ENCODE measurements at places on chromosomes 1 and 21. TPM values are rescaled to one million over a fixed set of nuclear protein-coding genes. Genes with fewer than 3 reads are reported as not detected.

DNA sequence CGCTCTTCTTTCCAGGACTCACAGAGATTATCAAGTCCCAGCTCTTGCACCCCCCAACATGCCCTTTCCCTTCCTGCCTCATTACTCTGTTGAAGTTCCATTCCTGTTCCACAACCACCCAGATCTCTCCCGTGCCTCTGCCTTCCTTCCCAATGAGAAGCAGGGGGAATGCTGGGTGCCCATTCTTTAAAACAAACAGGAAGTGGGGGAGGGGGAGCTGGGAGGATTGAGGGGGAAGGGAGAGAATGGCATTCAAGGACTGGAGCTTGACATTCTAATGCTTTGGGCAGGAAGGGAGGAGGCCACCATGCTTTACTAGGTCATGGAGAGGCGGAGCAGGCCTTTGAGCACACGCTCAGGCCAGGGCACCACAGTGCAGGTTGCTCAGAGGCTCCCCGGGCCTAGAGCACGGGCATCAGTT is 150.3 kb upstream of the IRF2BP2 start:
- DNase-seq, result no peak
- peak overlapping the region; percentile 86 for H3K27ac ChIP-seq
- H3K36me3 ChIP-seq, result no peaks in the 10 kb centered on the region
- H3K4me3 ChIP-seq, result no peak overlapping the region

DNA sequence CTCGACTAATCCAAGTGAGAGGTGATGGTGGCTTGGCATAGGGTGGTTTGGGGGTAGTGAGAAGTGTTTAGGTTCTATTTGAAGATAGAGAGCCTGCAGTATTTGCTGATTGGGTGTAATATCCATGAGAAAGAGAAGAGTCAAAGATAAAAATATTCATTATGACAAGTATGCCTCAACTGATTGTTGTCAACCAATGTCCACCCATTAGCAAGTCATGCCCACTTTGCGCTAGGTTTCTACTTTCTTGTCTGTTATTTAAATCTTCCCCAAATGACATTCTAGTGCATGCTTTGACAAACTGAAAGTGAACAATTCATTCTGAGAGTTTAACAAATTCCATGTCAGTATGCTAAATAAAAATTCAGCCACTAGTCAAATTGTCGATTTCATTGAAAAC is 3.8 kb upstream of the XCL1 start:
- peaks cover 39% of the 10 kb centered on the region for H3K4me1 ChIP-seq
- DNase-seq, result no peak
- no peak overlapping the region for H3K27ac ChIP-seq
- H3K27me3 ChIP-seq, result no peaks in the 10 kb centered on the region
- H3K36me3 ChIP-seq, result no peaks in the 10 kb centered on the region

GRCh38 chr1:244732851-244733450 is 80.0 kb downstream of the DESI2 start:
- H3K36me3 ChIP-seq, result peaks cover 9% of the 10 kb centered on the region
- H3K27me3 ChIP-seq, result peaks cover 43% of the 10 kb centered on the region
- no peak overlapping the region for H3K4me3 ChIP-seq
- DNase-seq, result no peak
- H3K4me1 ChIP-seq, result peaks cover 57% of the 10 kb centered on the region
- H3K27ac ChIP-seq, result no peak overlapping the region

DNA sequence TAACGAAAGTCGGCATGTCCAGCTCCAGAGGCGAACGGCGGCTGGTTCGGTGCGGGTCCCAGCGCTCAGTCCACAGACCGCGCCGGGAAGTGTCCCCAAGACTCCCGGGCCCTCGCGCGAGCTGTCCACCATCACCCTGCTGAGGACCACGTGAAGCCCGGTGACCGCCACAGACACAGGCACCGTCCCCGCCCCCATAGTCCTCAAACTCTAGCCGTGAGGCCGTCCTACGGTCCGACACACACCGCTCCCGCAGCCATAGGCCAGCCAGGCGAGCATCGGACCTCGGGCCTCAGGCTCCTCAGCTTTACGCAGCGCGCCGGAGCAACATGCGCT is 535 bp downstream of the SETD4 start:
- H3K27me3 ChIP-seq, result no peaks in the 10 kb centered on the region
- H3K27ac ChIP-seq, result peak overlapping the region; percentile 92
- peak overlapping the region; percentile 91 for H3K4me3 ChIP-seq
- peaks cover 41% of the 10 kb centered on the region for H3K36me3 ChIP-seq

DNA sequence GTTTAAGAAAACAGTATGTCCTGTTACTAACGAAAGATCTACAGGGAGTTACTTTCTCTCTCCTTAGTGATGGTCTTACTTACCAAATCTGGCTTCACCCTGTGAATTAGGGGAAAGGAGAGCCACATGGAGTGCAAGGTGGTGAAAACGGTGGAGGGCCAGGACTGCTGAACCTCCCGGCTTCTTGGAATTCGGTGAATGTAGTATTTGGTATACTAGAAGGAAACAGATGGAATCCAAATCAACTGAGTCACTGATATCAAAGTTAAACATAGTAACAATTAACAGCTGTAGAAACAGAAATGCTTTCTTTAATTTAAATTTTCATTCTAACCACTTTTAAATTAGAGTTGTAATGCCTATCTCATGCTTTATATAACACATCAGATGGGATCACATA is 45.7 kb downstream of the ALG14 start:
- H3K36me3 ChIP-seq, result peaks cover 12% of the 10 kb centered on the region
- no peak overlapping the region for H3K27ac ChIP-seq
- no peaks in the 10 kb centered on the region for H3K4me1 ChIP-seq
- no peak overlapping the region for H3K4me3 ChIP-seq

GRCh38 chr21:14630556-14631069 is 84.5 kb upstream of the SAMSN1 start:
- peaks cover 10% of the 10 kb centered on the region for H3K36me3 ChIP-seq
- no peaks in the 10 kb centered on the region for H3K27me3 ChIP-seq
- H3K4me1 ChIP-seq, result peaks cover 26% of the 10 kb centered on the region
- DNase-seq, result no peak
- H3K4me3 ChIP-seq, result no peak overlapping the region
- H3K27ac ChIP-seq, result no peak overlapping the region

DNA sequence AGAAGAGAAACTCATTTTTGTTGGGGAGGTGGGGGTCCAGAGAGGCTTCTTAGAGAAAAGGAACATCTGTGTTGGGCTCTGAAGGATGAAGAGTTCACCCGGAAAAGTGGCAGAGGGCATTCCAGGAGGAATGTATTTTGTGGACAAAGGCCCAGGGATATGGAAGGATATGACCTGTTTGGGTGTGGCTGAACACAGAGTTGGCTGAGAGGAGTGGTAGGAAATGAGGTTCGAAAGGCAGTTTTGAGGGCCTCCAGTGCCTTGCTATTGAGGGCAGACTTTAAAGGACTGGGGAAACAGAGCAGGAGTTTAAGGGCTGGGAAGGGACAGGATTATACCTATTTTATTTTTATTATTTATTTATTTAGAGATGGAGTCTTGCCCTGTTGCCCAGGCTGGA is 27.3 kb upstream of the WASF2 start:
- no peak overlapping the region for H3K4me3 ChIP-seq
- no peak for DNase-seq
- H3K4me1 ChIP-seq, result peaks cover 41% of the 10 kb centered on the region
- no peaks in the 10 kb centered on the region for H3K27me3 ChIP-seq
- no peak overlapping the region for H3K27ac ChIP-seq
- no peaks in the 10 kb centered on the region for H3K36me3 ChIP-seq

DNA sequence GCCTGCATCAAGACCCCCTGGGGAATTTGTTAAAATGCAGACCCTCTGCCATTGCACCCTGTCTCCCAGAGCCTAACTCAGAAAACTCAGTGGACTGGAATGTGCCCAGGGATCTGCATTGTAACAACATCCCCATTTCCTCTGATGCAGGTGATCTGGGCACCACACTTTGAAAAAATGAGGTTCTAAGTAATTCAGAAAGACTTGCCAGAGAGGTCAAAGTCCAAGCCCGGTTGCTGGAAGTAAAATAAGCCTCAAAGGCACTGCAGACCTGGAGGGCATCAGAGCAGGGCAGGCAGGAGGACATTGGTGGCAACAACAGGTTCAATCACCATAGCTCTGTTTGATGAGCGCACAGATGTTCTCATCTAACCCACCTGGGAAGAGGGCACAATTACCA is 90.7 kb downstream of the SYT2 start:
- H3K36me3 ChIP-seq, result peaks cover 3% of the 10 kb centered on the region
- H3K27me3 ChIP-seq, result no peaks in the 10 kb centered on the region
- DNase-seq, result no peak
- H3K27ac ChIP-seq, result no peak overlapping the region
- peaks cover 31% of the 10 kb centered on the region for H3K4me1 ChIP-seq

GRCh38 chr1:108045460-108045859 is 80.5 kb upstream of the VAV3 start:
- no peak for DNase-seq
- no peaks in the 10 kb centered on the region for H3K27me3 ChIP-seq
- peaks cover 6% of the 10 kb centered on the region for H3K4me1 ChIP-seq
- no peak overlapping the region for H3K4me3 ChIP-seq
- H3K27ac ChIP-seq, result no peak overlapping the region
- peaks cover 3% of the 10 kb centered on the region for H3K36me3 ChIP-seq

- H3K4me1 ChIP-seq, result no peaks in the 10 kb centered on the region
- no peak overlapping the region for H3K27ac ChIP-seq
- H3K4me3 ChIP-seq, result no peak overlapping the region
- DNase-seq, result no peak
- H3K27me3 ChIP-seq, result no peaks in the 10 kb centered on the region
Observed at GRCh38 chr1:231729544-231729943, 103.0 kb downstream of the DISC1 start.

DNA sequence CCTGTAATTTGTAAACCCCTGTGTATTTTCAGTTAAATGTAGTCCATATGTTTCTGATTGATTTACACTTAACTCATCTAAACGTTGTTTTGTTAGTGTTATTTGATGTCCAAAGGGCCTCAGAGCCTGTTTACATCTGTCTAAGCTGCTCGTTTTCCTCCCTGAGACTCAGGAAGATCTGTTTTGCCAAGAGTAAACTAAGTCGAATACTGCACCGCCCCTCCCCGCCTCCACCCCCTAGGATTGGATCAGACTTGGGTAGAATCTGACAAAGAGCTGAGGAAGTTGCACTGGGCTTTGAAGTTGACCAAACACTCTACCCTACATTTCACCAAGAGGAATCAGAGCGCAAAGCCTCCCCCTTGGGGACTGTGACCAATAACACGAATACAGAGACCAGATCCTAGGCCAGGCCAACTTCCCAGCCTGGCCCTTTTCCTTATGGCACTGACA is 206.9 kb upstream of the LMO4 start:
- H3K36me3 ChIP-seq, result no peaks in the 10 kb centered on the region
- H3K27ac ChIP-seq, result no peak overlapping the region
- H3K27me3 ChIP-seq, result peaks cover 6% of the 10 kb centered on the region
- H3K4me3 ChIP-seq, result no peak overlapping the region
- DNase-seq, result no peak

DNA sequence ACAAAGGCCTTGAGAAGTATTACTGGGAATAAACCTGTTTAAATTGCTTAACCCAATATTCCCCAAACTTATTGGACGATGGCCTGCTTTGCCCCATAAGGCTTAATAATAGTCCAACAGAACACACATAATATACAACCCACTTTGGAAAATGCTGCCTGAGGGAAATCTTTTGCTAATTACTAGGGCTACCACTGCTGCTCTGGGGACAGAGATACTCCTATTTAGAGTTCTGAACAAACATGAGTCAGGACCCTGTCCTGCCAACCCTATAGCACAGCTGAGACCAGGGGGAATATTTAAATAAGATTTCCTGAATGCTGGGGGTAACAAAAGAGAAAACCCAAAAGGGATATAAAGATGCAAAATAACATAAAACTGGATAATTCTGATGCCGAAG is 139.1 kb downstream of the BRINP2 start:
- H3K4me3 ChIP-seq, result no peak overlapping the region
- H3K27me3 ChIP-seq, result no peaks in the 10 kb centered on the region
- DNase-seq, result no peak
- no peaks in the 10 kb centered on the region for H3K36me3 ChIP-seq
- peaks cover 9% of the 10 kb centered on the region for H3K4me1 ChIP-seq
- no peak overlapping the region for H3K27ac ChIP-seq

DNA sequence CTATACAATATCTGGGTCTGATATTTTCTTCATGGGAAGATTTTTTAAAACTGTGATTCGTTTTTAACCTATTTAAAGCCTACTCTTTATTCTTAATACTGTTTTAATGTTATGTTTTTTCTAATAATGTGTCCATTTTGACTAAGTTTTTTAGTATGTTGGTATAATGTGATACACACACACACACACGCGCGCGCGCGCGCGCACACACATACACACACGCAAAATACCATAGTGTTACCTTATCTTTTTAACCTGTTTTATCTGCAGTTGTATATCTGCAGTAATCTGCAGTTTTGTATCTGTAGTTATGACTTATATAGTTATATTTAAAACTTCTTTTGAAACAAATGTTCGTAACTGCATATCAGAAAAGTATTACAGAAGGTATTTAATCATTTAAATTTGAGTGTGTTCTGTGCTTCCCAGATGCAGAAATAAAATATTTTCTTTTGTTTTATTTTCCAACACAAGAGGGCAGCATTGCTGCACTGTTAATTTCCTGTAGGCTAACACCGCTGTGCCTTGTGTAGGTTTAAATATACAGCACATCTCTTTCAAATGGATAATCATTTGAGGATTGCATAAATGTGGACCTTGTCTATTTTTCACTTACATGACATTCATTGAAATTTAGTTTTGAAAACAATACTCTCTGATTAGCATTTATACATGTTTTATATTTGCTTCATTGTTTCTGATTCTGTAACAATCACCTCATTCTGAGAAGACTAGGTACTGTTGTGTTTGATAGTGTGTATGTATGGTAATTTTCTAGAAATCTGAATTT is 166.1 kb downstream of the PDE4B start:
- no peaks in the 10 kb centered on the region for H3K4me1 ChIP-seq
- no peaks in the 10 kb centered on the region for H3K36me3 ChIP-seq
- no peaks in the 10 kb centered on the region for H3K27me3 ChIP-seq
- H3K4me3 ChIP-seq, result no peak overlapping the region

DNA sequence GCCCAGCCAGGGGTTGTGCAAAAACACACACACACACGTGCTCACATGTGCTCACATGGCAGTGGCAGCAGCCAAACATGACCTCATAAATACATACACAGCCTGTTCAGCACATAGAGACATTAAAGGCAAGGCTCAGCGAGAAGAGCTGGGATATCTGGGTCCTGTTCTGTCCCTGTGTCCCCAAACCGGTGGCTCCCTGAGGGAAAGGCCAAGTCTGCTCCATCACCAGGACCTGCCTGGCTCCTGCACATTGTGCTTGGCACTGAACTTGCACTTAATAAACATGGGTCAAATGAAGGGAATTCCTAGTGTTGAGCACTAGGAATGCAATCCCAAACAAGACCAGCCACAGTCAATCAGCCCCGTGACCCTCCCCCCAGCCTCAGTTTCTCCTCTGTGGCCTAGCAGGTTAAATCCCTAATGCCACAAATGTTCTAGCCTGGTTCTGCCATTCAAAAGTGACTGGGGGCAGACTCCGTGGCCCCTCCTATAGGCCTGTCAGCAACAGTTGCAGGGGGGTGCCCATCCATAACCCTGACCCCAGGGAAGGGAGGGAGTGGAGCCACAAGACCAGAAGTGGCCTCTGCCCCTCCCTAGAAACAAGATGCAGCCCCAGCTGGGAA is 160.9 kb upstream of the VAMP3 start:
- peaks cover 22% of the 10 kb centered on the region for H3K36me3 ChIP-seq
- no peak for DNase-seq
- H3K4me3 ChIP-seq, result no peak overlapping the region
- peaks cover 10% of the 10 kb centered on the region for H3K27me3 ChIP-seq

Gene VPS26C
- 56.7 TPM for total RNA-seq

Gene UBR4
- 179 TPM for total RNA-seq

Gene BGLAP
- total RNA-seq, result 2.6 TPM

Gene EPHA10
- 1.3 TPM for total RNA-seq

Gene TPRG1L
- total RNA-seq, result 20.9 TPM

Gene GPR157
- total RNA-seq, result 6.0 TPM

Gene MROH7
- 0.41 TPM for total RNA-seq

Gene TSEN15
- 23.8 TPM for total RNA-seq

Gene ATP13A2
- 93.1 TPM for total RNA-seq

Gene ANGPTL1
- total RNA-seq, result not detected

Gene ARV1
- total RNA-seq, result 9.5 TPM

Gene DNASE2B
- total RNA-seq, result 0.15 TPM

Gene DAB1
- 12.3 TPM for total RNA-seq

Gene MRPL39
- 39.2 TPM for total RNA-seq

Gene LRRN2
- 3.4 TPM for total RNA-seq
